T-helper 22 cell (primary cell): ENCODE measurements at places on chromosomes 6 and 20.

- DNase-seq = no peak
These were observed 225.5 kb downstream of the TAF4 start for GRCh38 chr20:61839912-61840778.

DNA sequence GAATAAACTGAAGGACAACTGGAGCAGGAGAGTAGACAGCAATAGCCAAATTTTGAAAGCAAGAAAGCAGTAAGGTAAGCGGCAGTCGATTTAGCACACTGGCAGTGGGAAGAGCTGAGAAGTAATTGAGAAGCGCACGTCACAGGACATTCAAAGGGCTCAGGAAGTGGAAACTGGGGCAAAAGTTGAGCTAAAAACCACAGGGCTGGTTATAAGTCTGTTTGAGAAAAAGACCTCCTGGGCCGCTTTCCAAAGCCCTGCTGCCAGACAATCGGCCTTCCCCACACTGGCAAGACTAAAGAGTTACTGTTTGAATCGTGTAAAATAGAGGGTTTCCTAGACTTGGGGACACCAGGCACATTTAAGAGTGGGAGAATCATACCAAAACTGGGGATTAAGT lies 161.4 kb downstream of the DNAH8 start:
- peak; percentile 3 for DNase-seq

DNA sequence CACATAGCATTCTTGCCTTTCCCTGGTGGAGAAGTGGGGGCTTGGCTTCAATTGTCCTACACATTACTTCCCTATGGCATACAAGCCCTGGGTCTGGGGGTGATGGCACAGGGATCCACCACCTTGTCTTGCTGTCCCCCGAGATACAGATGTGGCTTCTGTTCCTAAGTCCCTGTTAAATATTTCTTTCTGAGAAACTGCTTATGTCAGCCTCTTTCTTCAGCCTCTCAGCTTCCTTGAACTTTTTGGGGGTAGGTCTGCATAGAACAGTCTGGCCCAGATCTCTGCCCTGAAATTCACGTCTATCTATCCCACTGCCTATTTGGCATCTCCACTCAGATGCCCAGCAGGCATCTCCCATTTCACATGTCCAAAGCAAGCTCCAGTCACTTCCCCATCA lies 177.4 kb downstream of the SCP2D1 start:
- DNase-seq = no peak

DNA sequence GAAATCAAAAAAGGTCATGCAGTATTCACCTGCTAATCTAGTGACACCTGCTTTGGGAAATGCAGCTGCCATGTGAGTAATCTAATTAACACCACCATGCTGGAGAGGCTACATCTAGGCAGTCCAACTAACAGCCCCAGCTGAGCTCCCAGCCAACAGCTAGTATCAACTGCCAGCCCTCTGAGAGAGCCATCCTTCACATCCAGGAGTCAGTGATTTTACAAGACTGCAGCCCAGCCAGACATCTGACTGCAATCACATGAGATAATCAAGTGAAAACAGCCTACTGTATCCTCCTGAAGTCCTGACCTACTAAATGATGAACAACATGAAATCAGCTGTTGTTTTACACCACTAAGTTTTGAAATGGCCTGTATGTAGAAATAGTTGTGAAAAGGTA lies 298.4 kb downstream of the TRDN start:
- DNase-seq = no peak

DNA sequence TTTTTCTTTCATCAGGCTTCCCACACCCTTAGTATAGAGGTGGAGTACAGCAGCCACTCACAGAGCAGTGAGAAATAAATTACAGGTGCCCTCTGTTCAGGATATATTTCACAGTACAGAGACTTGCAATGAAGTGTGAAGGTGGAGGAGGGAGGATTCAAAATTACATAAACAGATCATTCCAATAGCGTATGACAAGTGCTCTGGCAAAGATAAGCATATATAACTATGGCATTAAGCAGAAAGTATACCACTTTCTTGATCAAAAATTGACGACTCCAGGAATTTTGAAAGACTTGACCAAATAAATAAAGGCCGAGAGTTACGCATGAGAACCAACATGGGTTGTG lies 108.7 kb downstream of the GPX5 start:
- no peak for DNase-seq

DNA sequence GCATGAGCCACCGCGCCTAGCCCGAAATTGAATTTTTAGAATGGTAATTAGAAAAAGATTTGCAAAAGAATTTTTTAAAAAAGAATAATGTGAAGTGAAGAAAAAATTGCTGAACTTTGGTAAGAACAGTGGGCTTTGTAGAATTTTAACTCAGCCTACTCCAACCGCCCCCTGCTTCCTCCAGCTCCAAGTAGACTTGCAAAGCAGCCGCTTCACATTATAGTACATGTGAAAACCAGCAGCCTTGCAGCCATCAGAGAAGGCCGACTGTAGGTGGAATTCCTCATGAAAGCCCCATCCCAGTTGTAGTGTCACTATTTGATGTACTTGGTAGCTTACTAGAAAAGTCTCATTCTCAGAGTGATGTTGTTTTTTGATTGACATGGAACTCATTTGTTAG lies 835.6 kb downstream of the TBC1D32 start:
- DNase-seq = no peak

GRCh38 chr6:67287566-67287965 lies 1347.5 kb upstream of the ADGRB3 start:
- no peak for DNase-seq

GRCh38 chr6:119184008-119184648 lies 105.7 kb upstream of the FAM184A start:
- DNase-seq = no peak

GRCh38 chr20:19937651-19938420 lies 79.3 kb upstream of the NAA20 start:
- no peak for DNase-seq

DNA sequence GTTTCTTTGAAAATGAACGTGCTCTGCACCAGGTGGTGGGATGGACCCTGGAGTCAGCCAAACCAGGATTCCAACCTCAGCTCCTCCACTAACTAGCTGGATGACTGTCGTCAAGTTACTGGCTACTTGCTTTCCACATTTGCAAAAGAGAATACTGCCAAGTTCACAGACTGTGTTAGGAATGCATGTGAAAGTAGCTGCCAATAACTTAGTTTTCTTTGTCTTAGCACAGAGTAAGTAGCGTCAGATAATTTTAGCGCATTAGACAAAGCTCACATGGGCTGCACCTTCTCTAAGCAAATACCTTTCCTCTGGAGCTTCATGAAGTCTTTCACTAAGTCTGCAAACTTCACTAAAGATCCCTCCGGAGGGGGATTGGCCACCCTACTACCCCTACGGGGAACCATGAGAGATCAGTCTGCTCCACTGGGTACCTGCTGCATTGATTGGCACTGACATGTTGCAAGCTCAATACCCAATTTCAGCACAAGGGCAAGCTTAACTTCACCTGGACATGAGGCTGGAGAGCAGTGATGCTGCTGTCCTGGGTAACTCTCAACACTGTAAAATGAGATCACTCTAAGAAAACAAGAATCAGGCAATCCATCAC lies 113.9 kb downstream of the MBOAT1 start:
- DNase-seq = no peak

GRCh38 chr6:52507557-52508260 lies 69.2 kb downstream of the TRAM2 start:
- DNase-seq = no peak

DNA sequence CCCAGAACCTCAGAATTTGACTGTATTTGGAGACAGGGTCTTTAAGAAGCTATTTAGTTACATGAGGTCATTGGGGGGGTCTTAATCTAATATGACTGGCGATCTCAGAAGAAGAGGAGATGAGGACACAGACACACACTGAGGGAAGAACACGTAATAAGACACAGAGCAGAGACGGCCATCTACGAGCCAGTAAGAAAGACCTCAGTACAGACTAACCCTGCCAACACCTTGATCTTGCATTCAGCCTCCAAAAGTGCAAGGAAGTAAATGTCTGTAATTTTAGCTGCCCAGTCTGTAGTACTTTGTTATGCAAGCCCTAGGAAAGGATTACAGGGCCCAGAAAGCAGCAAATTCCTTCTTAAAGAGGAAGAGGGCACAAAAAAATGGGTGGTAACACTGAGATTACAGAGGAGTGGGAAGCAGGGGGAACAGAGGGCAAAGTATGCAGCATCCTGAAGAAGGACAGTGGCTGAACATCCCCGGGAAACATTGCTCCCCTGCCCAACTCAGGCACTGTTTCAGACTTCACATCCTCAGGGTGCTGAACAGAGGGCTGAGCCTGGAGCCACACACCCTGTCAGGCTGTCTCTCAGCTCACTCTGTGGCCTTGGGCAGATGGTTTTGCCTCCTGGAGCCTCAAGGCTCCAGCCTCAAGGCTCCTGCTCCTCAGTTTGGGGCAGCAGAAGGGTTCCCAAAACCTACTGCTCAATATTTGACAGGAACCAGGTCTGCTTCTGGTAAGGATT lies 27.9 kb upstream of the SIRPG start:
- DNase-seq = no peak

DNA sequence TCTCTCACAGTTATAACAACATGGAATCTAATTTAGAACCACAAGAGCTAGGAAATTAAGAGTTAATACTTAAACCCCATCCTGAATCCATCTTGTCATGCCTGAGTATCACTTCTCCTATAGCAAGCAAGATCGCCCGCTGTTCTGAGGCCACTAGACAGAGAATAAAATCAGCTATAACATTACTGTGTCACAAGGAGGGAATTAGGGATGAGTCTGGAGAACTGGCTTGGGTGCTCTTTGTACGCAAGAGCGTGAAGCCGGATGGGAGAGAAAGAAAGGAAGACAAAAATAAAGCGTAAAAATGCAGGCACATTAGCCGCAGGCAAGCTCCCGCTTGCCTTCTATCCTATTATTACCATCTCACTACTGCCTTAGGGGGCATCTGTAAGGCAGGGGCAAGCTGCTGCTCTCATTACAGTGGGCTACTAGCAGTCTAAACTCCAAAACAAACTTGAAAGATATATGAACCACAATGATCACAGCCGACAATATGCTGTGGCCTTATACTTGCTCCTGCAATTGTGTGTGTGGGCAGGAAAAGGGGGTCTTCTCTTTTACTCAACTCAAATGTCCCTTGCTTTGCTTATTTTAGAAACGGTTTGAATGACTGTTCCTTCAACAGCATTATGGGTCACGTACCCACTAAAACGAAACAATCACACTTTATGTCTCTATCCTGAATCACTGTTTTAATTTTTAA lies 81.9 kb downstream of the GJA10 start:
- no peak for DNase-seq

DNA sequence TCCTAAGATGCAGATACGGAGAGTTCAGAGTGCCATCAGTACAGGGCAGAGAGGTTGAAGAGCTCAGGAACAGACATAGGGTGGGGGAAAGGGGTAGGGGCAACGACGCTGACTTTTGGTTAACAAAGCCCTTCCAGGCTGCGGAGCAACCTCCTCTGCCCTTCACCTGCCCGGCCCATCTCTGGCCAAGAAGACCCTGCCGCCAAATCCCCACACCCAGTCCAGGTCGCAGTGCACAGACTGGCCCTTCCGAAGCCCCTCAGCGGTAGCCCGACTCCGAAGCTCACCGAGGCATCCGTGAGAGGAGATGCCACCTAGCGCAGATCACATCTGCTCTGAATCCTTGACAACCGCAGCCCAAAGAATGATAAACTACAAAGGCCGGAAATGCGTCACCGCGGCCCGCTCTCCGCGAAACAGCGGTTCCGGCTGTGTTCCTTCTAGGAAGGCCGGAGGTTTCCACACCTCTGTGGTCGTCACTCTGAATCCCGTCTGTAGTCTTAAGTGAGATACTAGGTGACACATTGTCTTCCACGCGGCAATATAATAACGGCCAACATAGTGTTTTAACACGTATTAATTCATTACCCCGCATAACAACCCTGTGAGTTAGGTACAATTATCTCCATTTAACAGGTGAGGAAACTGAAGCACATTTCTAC lies at the start of gene ZSCAN23:
Gene ZSCAN23, minus strand, starts transcription at position 380 of the 662 bp plus-strand sequence. CDS start 7,225 bp downstream, outside the sequence.
- DNase-seq = peak; percentile 63

DNA sequence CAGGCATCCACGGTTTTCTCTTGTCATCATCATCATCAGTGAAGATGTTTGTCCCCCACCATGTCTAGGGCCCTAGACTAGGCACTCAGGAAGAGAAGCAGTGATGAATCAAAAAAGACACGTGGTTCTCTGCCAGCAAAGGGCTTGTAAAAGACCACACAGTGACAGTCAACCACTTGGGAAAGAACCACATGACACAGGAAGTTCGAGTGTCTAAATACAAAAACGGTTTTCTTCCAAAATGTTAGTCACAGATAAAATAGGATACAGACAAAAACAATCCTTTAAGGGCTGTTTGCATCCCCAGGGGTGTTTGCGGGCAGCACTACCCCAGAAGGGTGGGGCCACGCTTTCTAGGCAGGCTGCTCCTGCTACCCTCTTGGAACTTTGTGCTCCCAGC lies 356.8 kb upstream of the AGPAT4 start:
- no peak for DNase-seq

DNA sequence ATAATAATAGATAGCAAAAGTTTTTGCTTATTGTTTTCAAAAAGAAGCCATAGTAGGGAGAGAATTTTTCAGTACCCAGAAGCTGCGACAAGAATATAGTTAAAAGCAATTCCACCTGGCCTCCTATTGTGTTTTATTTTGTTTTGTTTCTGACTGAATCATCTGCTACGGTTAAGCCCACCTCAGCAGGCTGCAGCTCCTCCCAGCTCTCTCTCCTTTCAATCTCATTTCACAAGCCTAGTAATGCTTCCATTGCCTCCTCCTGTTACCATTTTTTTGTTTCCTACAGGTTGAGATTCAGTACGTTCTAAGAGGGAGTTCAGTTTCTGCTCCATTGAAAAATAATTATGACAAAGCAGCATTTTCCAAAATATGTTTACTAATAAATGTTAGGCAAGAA lies 77.9 kb downstream of the PCSK2 start:
- no peak for DNase-seq

- DNase-seq = no peak
These were observed 8.4 kb downstream of the PSMG4 start for GRCh38 chr6:3267162-3267561.

DNA sequence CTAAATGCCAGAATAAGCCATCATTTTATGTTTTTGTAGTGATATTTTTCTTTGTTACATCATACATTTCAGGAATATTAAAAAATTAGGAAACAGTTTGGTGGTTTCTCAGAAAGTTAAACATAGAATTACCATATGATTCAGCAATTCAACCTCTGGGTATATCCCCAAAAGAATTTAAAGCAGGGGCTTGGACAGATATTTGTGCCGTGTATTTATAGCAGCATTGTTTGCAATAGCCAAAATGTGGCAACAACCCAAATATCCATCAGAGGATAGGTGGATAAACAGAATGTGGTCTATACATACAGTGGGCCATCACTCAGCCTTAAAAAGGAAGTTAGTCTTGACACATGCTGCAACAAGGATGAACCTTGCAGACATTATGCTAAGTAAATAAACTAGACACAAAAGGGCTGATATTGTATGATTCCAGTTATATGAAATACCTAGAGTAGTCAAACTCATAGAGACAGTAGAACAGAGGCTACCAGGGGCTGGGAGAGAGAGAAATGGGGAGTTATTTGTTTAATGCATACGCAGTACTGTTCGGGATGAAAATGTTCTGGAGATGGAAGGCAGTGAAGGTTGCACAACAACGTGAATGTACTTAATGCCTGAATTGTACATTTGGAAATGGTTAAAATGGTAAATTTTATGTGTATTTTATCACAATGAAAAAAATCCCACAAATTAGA lies 18.9 kb upstream of the TRAF3IP2 start:
- no peak for DNase-seq
